ENCODE measurements at places on chromosomes 16 and 17.

DNA sequence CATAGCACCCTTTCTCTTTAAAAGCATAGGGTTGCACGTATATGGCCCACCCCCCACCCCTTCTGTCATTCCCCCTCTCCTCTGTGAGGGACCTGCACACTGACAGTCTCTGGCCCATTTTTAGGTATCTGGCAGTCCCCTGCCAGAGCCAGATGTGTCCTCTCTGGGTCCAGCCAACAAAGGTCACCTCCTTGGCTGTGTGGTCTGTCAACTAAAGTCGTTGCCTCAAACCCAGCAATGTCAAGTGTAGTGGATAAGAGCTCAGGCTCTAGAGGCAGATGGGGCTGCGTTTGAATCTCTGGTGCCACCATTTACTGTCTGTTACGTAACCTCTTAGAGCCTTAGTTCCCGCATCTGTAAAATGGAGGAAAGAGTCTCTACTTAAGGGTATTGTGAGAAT is 211.5 kb downstream of the MSI2 start:
- no peak for DNase-seq

DNA sequence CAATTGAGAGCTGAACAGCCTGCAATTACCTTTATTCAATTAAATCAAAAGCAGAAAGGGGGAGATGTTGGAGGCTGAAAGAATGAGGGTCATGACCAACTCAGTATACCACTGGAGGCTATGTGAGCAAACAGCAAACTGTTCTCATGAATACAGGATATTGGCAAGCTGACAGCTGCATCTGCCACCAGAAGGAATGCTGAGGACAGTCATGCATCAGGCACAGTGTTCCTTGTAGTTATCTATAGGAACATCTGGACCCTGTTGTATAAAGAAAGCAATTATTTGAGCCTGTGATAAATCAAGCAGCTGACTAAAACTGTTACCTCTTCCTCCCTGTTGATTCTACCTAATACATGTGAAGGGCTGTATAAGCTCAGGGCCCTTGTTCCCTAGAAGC is 2064.6 kb downstream of the TP53TG3F start:
- no peak for DNase-seq

- DNase-seq = no peak
Observed at GRCh38 chr16:85258629-85259028, 146.4 kb upstream of the CIBAR2 start.

GRCh38 chr17:79752175-79752574 is 21.4 kb downstream of the ENPP7 start:
- DNase-seq = no peak

GRCh38 chr17:16486373-16487250 is 5.4 kb downstream of the LRRC75A start:
- peak; percentile 66 for DNase-seq

DNA sequence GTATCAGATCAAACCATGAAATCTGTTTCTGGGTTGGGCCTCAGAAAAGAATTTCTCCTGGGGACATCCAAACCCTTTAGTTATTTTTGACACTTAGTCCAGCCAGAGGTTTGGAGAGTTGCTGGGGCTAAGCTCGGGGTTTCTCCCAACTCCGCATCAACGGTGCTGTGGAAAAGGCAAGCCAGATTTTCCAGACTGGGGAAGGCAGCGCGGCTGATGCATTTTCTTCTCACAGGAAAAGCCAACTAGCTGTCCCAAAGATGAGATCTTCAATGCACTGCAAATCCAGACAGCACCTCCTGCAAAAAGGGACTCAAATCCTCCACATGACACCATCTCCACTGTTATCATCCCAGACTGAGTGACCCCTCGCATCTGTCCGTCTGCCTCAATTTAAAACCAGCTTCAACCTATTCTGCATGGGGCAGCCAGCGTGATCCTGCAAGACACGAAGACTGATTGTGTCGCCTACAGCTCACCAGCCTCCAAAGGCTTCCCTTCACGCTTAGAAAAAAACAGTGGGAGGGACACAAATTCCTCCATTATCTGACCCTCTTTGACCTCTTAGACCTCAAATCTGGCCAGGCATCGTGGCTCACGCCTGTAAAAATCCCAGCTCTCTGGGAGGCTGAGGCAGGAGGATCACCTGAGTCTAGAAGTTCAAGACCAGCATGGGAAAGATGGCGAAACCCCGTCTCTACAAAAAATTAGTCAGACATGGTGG is 62.0 kb downstream of the GAS7 start:
- DNase-seq = no peak

DNA sequence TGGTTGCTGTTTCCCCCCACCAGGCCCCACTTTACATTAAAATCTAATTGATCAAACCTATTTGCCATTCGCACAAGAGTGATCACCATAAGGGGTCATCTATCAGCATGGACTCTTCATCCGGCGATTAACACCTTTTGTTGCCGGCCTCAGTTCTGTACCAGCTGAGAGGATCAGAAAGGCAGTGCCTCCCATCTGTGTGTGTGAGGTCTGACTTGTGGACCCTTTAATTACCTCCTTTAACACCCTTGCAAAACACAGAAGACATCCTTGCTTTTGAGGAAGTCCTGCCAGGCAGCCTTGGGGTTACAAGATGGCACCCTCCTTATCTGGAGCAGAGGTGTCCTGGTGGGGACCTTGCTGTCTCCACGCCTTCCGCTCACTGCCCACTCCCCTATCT is 77.2 kb upstream of the IRX3 start:
- DNase-seq = no peak

DNA sequence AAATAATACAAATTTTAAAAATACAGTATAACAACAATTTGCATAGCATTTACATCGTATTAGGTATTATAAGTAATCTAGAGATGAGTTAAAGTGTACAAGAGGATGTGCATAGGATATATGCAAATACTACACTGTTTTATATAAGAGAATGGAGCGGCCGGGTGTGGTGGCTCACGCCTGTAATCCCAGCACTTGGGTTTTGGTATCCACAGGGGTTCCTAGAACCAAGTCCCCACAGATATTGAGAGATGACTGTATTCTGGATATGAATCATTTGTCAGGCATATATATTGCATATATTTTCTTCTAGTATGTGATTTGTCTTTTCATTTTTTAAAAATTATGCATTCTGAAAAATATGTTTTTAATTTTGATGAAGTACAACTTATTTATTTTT is 77.5 kb upstream of the MSI2 start:
- no peak for DNase-seq

- DNase-seq = peak; percentile 84
Observed at GRCh38 chr17:43734376-43734775, 24.2 kb downstream of the SOST start.

DNA sequence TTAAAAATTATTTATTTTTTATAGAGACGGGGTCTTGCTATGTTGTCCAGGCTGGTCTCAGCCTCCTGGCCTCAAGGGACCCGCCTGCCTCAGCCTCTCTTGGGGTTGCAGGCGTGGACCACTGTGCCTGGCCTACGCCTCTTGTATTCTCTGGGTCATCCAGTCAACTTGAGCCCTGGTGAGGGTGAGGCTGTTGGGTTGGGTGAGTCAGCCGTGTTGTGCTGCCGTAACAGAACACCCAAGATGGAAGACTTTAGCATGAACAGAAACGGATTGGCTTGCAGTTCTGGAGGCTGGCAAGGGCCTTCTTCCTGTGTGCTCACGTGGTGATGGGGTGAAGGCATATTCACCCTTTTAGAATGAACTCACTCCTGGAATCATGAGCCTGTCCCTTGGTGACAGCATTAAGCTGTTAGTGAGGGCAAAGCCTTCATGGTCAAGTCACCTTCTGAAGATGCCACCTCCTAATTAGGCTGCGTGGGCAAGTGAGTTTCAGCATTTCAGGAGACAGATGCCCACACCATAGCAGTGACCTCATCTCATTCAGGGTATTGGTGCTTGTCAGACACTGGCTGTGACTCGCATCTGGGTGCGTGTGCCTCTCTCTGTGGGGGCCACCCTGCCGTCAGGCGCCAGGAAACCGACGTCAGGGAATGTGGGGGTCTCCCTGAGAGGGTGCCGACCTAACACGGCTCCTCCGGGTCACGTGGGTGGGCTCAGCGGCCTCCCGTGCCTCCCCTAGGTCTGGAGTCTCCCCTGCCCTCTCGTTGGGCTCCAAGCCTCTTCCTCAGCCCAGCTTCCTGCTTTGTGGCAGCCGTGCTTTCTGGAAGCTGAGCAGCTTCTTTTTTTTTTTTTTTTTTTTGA is 49.8 kb downstream of the WDR45B start:
- DNase-seq = peak; percentile 24

DNA sequence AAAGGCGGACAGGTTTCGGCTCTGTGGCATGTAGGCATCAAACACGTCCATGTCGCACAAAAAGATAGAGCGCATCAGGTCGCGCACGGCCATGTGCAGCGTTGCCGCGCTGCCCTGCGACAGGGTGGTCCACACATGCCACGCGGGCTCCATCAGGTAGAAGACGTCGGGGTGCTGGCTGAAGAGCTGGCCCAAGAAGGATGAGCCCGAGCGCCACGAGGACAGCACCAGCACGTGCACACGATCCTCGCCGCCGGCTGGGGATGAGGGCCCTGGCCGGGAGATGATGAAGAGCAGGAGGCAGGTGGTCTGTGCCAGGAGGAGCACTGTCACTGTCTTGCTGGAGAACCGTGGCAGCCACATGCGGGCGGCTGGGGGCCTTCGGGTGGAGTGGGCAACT is 5.9 kb downstream of the CHST5 start:
- no peak for DNase-seq

DNA sequence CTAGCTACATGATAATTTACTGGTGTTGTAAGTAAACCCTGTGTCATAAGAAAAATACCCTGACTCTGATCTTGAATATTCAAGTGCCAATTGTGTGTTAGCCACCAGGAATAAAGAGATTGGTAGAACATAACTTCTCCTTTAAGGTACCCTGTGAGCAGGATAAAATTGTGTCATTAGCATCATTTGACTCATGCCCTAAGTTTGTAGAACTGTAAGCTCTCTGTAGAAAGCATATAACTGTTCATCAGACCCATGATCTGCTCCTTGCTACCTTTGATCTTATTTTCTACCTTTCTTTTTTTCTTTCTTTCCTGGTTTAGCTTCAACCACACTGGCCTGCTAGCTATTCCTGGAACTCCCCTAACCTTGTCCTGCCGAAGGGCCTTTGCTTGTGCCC is 35.8 kb downstream of the PTRH2 start:
- DNase-seq = no peak

- no peak for DNase-seq
Observed at GRCh38 chr17:52790359-52790955, 631.9 kb upstream of the CA10 start.

GRCh38 chr17:43350888-43351361 is 47.9 kb upstream of the ARL4D start:
- DNase-seq = no peak

GRCh38 chr17:63450551-63450950 is 4.4 kb upstream of the CYB561 start:
- DNase-seq = no peak

DNA sequence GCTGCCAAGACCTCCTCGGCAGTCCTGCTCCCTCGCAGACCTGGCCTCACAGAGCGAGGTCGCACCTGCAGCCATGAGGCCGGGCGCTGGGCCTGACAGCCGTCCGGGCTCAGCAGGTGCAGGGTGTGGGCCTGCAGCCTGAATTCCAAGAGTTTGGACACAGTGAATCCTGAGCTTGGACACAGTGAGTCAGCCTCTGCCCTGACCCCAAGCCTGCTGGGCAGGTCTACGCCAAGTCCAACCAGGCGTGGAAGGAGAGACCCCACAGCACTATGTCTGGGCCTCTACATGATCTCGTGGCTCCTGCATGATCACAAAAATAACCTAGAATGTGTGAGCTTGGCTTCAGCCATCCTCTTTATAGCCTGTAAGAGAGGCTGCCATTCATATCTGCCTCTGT is 121.0 kb downstream of the C16orf95 start:
- no peak for DNase-seq

DNA sequence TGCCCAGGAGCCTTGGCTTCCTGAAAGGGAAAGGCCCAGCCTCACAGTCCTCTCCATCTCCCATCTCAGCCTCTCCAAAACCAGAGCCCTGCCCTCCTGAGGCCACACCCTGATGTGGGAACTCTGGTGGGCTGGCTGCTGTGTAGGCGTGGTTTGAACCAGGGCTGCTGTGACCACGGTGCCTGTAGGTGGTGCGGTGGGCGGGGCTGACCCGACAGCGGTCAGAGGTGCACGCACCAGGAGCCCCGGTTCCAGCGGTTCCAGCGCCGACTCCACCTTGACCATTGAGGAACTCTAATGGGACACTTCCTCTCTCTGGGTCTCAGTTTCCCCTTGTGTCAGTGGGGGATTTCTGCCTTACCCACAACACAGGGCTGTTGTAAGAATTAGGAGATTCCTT is 2.4 kb downstream of the RAP1GAP2 start:
- DNase-seq = no peak

- DNase-seq = peak; percentile 85
Observed at GRCh38 chr16:70553645-70554044, 30.0 kb downstream of the SF3B3 start.

DNA sequence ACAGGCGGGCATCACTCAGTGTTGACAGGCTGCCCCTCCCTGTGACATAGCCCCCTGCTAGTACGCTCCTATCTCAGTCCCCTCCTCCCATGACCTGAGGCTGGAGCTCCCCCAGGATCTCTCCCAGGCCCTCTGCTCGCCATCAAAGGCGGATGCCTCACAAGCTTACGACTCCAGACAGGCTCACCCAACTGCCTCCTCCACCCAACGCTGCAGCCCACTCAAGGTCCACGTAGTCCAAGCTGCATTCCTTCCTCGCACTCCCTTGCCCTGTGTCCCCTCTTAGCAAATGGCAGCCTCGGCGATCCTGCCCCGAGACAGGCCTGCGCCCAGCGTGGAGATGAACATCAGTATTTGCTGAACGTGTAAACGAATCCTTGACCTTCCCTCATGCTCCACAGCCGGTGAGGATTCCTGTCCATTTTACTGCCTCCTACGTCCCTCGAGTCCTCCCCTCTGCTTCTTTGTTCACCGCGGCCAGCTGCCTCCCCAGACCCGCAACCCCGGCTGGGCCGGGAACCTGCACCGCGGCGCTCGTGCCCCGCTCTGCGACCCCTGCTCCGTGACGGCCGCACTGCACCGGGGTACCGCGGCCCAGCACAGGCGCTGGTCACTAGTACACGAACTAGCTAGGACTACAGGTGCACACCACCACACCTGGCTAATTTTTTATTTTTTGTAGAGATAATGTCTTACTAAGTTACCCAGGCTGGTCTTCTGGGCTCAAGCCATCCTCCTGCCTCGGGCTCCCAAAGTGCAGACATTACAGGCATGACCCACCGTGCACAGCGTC is 838 bp upstream of the TMEM97 start:
- DNase-seq = no peak

DNA sequence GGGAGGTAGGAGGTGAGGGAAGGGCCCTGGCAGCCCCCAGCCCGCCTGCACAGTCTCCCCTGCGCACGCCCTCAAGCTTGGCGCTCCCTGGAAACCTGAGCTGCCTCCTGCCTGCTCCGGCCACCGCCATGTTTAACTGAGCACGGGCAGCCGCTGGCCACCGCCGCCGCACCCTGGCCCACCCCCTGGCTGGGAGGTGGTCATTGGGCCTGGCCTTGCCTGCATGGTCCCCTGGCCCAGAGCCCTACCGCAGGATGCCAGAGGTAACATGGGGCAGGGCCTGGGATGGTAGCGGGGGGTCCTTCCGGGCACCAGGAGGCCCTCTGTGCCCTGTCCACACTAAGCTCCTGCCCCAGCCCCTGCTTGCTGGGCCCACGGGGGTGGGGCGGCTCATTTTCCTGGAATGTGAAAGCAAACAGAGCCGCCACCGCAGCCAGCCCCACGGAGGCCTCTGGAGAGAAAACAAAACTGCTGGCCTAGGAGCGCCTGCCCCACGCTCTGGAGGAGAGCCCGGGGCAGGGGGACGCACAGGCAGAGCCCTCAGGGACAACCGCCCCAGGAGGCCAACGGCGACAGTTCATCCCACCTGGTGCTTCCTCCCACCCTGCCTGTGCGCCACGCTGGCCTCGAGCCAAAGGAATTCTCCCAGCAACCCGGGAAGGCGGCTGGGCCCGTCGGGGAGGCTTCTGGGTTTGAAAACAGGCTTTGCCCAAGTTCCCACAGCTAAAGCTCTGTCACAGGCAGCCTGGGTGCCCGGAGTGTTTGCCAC is 8.9 kb downstream of the NHERF2 start:
- peak; percentile 90 for DNase-seq

All from GM03348 (cell line).